ENCODE measurements at places on chromosomes 4 and X.

DNA sequence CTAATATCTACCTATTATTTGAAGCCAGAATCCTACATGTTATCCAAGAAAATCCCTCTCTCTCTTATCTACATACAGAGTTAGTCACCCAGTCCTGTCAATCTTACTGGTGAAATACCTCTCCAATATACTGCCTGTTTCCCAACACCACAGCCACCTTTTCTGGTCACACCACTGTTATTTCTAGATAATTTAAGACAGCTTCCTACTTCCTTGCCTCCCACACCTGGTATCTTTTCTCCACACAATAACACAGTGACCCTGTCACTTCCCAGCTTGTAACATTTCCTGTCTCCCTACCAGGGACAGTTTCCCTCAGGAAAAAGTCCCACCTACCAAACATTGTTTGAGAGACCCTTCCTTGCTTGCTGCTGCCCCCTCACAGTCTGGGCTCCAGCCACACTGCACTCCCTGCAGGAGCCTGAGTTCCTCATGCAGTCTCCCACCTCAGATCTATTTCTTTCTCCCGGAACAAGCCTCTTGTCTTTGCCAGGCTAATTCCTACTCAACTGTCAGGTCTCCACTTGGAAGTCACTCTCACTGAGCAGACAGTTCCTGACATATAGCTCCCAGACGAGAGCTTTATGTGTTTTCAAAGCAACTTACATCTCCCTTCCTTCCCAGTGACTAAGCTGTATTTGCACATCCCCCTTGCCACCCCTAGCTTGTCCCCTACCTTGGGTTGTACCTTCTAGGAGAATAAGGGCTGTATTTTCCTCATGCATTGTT, 73.6 kb upstream of the QRFPR start:
- no peak for DNase-seq

- DNase-seq: no peak
Observed at GRCh38 chr4:95742179-95742578, 97.7 kb upstream of the PDHA2 start.

DNA sequence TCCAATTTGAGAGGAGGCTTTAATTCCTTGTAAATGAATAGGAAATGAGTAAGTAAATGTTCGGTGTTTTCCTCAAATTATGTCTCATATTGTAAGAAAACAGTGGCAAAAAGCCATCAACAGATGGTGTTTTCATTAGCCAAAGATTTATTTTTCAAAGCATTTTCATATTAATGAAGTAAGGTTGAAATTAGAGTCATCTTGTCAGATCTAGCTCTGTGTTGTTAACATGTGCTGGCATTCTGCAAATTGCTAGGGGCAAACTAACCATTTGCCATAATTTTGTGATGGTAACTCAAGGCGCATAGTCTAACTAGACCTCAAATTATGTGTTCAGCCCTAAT, 24.7 kb downstream of the MID2 start:
- no peak for DNase-seq

DNA sequence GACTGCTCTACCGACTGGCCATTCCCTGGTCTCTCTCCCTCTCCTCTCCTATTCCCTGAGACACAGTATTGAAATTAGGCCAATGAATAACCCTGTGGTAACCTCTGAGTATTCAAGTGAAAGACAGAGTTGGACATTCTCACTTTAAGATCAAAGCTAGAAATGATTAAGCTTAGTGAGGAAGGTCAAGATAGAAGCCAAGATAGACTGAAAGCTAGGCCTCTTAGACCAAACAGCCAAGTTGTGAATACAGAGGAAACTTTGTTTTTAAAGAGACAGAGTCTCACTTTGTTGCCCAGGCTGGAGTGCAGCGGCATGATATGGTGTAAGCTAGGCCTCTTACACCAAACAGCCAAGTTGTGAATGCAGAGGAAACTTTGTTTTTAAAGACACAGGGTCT, 64.6 kb downstream of the KDM6A start:
- no peak for DNase-seq

- no peak for DNase-seq
Observed at GRCh38 chrX:63282077-63282476, 69.1 kb downstream of the SPIN4 start.

DNA sequence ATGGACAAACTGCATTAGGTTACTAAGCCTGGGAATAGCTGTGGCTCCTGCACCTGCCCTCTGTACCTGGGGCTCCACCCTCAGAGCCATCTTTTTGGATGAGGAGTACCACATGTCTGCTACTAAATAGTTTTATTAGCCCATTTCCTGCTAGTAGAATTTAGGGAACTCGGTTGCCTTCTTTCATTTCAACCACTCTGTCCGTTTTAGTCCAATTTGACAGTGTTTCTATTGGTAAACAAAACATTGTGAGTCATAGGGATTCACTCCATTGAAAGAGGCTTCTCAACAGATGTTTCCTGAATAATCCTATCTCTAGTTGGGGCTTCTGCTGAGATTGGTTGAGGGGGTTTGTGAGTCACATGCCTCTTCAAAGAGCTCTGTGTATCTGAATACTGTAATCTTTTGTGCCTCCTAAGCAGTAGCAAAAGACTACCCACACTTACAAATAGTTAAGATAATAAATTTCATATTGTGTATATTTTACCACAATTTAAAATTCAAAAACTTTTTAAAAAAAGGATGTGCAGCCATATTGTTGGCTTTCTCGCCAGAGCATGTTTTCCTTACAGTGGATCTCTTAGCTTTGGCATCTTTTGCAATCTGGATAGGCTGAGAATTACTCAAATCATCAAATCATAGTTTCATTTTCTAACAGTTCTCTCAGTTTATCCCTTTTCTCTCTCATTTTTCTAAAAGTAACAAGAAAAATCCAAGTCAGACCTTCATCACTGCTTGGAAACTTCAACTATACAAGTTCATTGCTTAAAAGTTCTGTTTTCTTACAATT, 9.9 kb downstream of the FAM200B start:
- peak; percentile 74 for DNase-seq

DNA sequence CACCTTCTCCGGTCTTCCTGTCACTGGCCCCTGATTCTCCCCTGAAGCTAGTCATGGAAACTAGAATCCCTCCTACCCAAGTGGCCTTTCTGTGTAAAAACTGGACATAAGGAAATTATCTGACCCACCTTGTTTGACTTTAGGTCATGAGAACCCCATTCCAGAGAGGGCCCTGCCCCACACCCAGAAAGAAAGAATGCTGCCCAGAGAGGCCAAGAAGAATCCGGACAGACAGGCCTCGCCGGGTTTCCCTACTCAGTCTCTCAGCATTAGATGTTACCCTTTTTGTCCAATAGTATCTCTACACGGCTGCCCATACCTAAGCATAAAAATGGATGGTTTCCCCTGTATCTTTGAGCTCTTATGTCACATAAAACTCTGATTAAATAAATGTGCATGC, 83.3 kb upstream of the HELT start:
- no peak for DNase-seq

DNA sequence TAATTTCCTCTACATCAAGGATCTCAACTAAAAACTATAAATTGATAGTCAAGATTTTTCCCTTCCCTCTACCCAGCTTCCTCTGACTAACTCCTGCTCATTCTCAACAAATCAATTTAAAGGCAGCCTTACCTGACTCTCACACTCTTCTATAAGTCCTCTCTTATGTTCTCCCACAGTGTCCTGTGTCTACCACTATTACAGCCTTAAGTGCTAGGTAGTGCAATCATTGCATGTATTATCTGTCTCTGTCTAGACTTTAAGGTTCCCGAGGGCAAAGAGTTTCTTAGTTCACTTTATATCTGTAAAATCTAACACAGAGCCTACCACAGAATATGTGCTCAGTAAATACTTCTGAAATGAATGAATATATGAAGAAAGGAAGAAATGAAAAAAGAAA, 123.7 kb downstream of the BTC start:
- no peak for DNase-seq

- peak; percentile 100 for DNase-seq
Observed at GRCh38 chr4:76984788-76985211, 35.2 kb downstream of the SEPTIN11 start.

DNA sequence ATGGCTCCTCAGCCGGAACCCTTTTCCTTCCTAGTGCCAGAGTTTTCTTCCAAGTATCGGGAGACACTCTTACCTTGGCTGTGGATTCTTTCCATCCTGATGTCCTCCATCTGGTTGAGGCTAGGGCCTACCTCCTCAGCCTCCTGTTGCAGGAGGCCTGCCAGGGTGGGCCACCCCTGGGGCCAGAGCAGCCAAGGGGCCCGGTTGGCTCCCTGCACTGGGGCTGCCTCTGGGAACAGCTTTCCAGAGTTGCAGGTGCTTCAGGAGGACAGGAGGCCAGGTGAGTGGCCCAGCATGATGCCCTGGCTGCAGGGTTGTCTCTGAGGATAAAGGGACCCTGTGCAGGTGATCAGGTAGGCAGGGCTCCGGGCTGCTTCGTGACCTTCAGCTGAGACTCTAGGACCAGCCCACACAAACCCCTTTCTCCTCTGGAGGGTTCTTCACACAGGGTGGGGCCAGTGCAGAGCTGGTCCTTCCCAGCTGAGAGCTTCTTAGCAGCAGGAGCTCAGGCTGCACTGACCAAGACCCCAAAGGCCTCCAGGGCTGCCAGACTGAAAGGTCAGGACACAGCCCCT, 5.3 kb upstream of the GPR78 start:
- no peak for DNase-seq

GRCh38 chr4:182369211-182369610, 126.0 kb downstream of the TENM3 start:
- DNase-seq: peak; percentile 42

GRCh38 chr4:175891851-175892250, 79.8 kb upstream of the GPM6A start:
- DNase-seq: peak; percentile 12

DNA sequence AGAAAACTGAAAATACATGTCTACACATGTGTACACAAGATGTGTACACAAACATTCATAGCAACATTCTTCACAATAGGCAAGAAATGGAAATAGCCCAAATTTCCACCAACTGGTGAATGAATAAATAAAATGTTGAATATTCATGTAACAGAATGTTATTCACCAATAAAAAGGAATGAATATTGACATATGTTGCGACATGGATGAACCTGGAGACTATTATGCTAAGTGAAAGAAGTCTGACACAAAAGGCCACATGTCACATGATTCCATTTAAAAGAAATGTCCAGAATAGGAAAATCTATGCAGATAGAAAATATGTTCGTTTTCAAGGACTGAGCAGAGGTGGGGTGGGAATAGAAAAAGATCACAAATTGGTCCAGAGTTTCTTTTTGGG, 34.6 kb upstream of the LNX1 start:
- no peak for DNase-seq

DNA sequence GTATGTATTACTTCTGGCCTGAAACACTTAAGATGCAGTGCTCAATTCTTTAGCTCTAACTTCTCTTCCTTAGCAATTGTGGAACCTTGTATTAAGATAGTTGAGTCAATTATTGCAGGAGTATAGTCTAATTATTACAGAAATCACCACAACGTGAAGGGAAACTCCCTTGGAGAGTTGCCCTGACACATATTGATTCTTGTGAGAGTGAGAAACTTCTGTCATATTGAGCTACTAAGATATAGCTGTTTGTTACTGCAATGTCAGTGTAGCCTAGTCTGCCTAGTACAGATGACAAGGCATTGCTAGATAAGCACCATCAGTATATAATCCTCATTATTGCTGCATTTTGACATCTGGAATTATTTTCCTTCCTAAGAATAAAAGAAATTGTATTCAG, 82.7 kb upstream of the TEX13C start:
- DNase-seq: no peak

GRCh38 chr4:8821151-8821950, 50.3 kb downstream of the HMX1 start:
- DNase-seq: no peak

DNA sequence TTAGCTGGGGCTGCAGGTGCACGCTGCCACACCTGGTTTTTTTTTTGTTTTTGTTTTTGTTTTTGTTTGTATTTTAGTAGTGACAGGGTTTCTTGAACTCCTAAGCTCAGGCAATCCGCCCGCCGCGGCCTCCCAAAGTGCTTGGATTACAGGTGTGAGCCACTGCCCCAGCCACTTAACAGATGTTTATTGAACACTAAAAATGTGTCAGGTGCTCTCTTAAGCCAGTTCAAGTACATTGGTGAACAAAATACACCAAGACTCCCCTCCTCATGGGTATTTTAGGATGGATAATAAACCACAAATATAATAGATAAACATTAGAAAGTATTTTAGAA, 69.9 kb downstream of the TRAPPC11 start:
- DNase-seq: no peak

GRCh38 chr4:91577864-91578263, 725.9 kb upstream of the GRID2 start:
- DNase-seq: no peak

DNA sequence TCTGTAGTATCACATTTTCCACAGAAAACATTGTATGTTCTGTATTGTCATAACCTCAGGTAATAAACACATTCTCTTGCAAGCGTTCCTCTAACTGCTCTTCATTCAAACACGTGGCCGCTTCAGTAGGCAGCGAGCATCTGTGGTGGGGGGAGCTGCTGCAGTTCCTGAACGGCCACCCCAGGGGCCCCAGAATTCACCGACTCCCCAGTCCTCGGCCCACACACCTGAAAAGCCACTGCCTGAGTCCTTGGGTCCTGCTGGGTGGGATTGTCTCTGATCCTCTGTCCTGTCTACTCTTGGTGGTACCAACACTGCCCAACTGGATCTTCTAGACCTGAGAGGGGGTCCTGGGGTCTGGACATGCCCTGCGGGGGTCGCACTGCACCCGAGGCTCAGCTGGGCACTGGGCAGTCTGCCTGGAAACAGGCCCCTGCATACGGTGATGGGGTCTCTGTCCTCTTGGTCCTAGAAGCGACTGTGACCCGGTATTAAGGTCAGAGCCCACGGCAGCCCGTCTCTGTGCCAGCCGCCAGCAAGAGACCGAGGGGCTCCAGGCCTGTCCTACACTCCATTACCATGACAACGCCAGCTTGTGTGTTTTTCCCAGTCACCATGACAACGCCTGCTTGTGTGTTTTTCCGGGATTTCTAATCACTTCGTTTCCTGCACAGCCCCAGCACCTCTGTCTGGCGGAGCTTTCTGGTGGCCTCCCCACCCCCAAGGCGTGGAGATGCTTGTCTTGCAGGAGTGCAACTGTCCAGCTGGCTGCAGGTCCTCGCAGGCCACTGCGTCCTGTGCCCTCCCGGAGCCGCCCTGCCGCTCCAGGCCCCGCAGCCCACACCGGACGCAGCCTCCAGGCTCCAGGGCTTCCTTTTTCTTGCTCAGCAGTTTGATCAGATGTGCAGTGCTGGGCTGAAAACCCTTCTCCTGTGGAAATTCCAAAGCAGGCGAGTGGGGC, 16.0 kb downstream of the CTBP1 start:
- no peak for DNase-seq

Measured in fibroblast of skin of scalp (primary cell).